Liver (tissue), 10 donors: ENCODE measurements at places on chromosomes 3 and 15.

- no peak for DNase-seq
These were observed 25.0 kb upstream of the LINGO1 start for GRCh38 chr15:77657634-77658238.

- no peak for DNase-seq
These were observed 51.5 kb downstream of the PLXNA1 start for GRCh38 chr3:127034195-127034989.

- no peak for DNase-seq
These were observed 336.2 kb downstream of the ERC2 start for GRCh38 chr3:56131974-56132590.

DNA sequence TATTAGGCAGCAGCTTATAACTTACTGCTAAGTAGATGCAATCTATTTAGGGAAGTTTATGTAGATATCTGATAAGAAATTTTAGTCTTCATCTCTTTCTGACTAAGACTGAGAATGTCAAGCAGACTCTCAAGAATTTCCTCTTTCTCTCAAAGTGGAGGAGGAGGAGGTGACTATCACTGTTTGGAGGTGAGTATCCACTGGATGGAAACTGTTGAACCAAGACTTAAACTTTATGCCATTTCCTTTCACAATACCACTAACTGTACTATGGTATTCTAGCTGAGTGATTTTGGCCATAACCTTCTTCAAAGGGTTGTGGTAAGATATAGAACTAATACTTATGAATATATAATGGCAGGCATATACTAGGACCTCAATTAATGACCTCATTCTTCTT is 64.6 kb downstream of the TPRG1 start:
- no peak for DNase-seq

- DNase-seq = no peak
These were observed 33.4 kb upstream of the CHRM5 start for GRCh38 chr15:33934921-33935320.

GRCh38 chr15:95940431-95940985 is 390.0 kb upstream of the NR2F2 start:
- no peak for DNase-seq

DNA sequence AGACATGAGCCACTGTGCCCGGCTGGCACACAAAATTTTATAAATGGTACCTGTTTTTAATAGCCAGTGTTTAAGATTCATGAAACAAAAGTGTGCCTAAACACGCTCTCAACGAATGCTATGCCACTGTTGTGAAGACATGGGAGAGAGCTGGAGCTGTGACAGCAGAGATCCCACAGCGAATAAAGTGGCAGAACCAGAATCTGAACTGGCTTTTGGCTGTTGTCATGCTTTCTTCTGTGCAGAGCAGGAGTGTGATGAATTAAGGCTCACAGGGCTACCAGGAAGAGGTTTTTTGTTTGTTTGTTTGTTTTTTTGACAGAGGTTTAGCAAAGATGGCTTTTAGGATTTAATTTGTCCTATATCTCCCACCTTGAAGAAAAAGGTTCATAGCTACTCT is 14.5 kb downstream of the PTPRG start:
- no peak for DNase-seq

GRCh38 chr15:100096700-100097099 is 245.1 kb downstream of the ADAMTS17 start:
- no peak for DNase-seq

GRCh38 chr15:58369261-58369701 is 62.5 kb upstream of the LIPC start:
- no peak for DNase-seq

GRCh38 chr15:85168642-85169173 is 187.1 kb downstream of the PDE8A start:
- DNase-seq = peak; percentile 42

DNA sequence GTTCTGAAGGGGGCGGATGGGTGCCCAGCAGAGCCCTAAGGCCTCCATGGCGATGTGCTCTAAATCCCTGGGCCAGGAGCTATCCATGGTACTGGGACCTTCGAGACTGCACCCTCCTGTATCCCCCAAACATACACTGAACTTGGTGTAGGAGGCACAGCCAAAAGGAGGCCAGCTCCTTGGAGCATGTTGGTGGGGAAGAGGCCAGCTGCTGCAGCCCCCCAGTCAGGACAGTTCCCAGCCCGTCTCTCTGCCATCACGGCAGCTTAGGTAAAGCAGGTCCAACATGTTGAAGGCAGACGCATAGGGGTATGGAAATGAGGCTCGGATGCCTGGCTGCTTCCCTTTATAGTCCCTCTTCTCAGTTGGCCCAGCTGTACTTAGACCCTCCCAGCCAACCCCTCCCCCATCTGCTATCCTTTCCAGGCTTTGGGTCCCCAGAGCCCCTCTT is 1.8 kb downstream of the CAMKV start:
- DNase-seq = no peak

GRCh38 chr3:100968932-100969906 is 24.0 kb downstream of the ABI3BP start:
- DNase-seq = no peak

DNA sequence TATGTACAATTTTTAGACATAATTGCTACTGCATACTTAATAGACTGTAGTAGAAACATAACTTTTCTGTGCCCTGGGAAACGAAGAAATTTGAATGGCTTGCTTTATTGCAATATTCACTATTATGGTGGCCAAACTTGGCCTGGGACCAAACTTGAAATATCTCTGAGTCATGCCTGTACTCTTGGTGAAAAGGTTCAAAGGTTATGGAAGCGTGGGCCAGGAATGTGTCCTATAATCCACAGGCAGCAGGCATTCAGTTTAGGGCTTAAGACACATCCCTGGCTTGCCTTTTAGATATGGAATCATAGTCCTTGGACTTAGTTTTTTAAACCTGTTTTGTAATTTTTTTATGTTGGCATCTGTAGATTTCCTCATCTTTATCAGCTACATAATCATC is 124.3 kb downstream of the LRIG1 start:
- no peak for DNase-seq

GRCh38 chr3:180185650-180186049 is 148.9 kb upstream of the PEX5L start:
- DNase-seq = no peak

DNA sequence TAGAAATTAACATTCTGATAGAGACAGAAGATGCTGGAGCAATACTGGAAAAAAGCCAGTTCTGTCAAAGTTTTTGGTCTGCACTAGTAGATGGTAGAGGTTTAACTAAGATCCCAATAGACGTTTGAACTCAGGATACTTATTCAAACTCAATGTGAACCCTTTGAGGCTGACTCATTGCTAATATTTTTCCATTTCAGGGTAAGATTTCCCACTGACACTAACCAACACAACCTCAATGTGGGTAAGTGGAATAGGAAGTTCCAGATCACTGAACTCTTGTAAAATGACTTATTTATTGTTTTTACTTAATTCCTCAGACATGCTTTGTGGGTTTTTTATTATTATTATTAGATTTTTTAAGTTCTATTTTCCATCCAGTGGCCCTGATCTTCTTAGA is 1024.8 kb downstream of the EPHA3 start:
- no peak for DNase-seq

GRCh38 chr3:42680271-42680670 is 5.1 kb upstream of the KLHL40 start:
- no peak for DNase-seq

GRCh38 chr3:77040926-77041722 is 1.2 kb downstream of the ROBO2 start:
- no peak for DNase-seq

DNA sequence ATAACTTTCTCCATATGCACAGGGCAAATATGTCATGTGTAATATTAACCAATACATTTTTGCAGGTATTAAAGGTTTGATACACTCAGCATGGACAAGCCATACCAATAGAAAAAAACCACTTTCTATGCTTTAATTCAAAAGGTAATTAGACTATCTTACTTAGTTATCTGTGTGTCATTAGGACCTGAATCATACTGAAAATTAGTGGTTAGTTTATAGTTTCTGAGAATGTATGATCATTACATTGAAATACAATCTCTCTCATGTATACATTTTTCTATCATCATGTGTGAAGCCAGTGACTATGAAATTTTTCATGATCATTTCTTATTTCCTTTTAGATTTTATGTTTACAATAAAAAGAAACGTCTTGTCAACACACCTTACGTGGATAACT is 16.3 kb downstream of the RPS27L start:
- no peak for DNase-seq

- DNase-seq = no peak
These were observed 230.0 kb upstream of the TBC1D5 start for GRCh38 chr3:17972476-17972875.

DNA sequence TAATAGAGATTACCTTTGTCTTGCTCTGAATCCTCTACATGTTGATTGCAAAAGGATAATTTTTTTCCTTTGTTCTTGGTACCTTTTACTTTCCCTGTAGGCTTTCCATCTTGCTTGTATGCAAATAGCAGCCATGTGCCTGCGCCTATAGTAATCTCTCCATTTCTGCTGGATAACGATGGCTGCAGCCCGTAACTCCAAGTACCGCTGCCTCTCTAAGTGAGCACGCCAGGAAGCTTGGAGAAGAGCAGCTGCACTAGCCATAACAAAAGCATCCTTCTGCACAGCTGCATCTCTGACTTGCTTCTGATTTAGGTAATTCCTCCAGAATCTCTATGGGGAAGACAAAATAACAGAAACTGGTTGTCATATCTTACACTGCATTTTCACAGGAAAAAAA is 89.3 kb downstream of the NR2E3 start:
- DNase-seq = no peak

DNA sequence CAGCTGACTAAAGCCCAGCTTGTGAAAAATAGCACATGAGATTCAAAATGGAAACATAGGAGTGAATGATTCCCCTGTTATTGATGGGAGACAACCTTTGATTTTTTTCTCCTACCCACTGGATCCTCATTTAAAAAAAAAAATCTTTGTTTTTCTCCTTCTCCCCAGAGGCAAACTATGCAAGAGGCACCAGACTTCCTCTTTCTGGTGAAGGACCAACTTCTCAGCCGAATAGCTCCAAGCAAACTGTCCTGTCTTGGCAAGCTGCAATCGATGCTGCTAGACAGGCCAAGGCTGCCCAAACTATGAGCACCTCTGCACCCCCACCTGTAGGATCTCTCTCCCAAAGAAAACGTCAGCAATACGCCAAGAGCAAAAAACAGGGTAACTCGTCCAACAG is 2.6 kb downstream of the CACNA1D start:
- DNase-seq = no peak

- peak; percentile 27 for DNase-seq
These were observed 161.2 kb upstream of the NSMCE3 start for GRCh38 chr15:29430831-29431230.
